ENCODE measurements at places on chromosomes 2 and 18. TPM values are rescaled to one million over a fixed set of nuclear protein-coding genes. Genes with fewer than 3 reads are reported as not detected.

The FEV gene
- total RNA-seq = not detected

The CREG2 gene
- total RNA-seq = not detected

The CKAP2L gene
- 11.3 TPM for total RNA-seq

The ALPP gene
- total RNA-seq = not detected

The ASB18 gene
- total RNA-seq = not detected

The LDLRAD4 gene
- not detected for total RNA-seq

All from HFFc6 (cell line).